Activated naive CD8-positive, alpha-beta T cell treated with anti-CD3 and anti-CD28 coated beads for 36 hours (primary cell): ENCODE measurements at places on chromosomes 5 and 9. TPM values are rescaled to one million over a fixed set of nuclear protein-coding genes. Genes with fewer than 3 reads are reported as not detected.

- no peak overlapping the region for H3K27ac ChIP-seq
- DNase-seq = no peak
- no peaks in the 10 kb centered on the region for H3K36me3 ChIP-seq
- no peak overlapping the region for H3K4me3 ChIP-seq
Measured at GRCh38 chr9:114061292-114061691, 16.8 kb downstream of the AMBP start.

The TUSC1 gene
- total RNA-seq = 0.14 TPM

GRCh38 chr5:120615967-120616645 is 152.0 kb downstream of the PRR16 start:
- no peaks in the 10 kb centered on the region for H3K27me3 ChIP-seq
- no peaks in the 10 kb centered on the region for H3K4me1 ChIP-seq
- DNase-seq = no peak
- no peak overlapping the region for H3K4me3 ChIP-seq
- H3K36me3 ChIP-seq = no peaks in the 10 kb centered on the region

The FGD3 gene
- 41.5 TPM for total RNA-seq

DNA sequence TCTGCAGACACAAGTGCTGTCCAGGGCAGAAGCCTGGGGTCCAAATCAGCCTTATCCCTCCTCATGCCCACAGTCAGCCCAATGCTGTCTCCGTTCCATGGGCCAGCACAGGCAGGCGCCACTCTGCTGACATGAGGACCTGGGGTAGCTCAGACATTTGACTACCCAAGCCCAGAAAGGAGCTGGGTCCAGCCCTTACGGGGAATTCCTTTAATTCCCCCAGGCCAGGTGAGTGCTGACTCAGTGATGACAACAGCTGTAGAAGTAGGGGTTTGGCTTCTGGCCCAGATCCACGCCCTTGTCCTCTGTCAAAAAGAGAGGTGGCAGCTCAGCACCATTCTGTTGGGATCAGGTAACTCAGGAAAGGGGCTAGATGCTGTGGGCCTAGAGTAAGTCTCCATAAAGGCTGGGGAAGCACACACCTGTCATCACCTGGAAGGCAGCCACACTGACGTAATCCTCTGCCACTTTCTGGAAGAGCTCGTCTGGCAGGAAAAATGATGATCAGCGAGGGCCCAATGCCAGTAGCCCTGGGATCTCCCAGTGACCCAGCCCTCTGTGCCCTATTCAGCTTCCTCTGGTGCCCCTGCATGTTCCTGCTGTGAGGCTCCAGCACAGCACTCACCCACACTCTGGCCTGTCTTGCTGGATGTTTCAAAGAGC is 1.9 kb downstream of the RAB24 start:
- H3K27me3 ChIP-seq = no peaks in the 10 kb centered on the region
- peak overlapping the region; percentile 84 for H3K27ac ChIP-seq
- H3K4me3 ChIP-seq = peak overlapping the region; percentile 93

- no peak for DNase-seq
- no peak overlapping the region for H3K27ac ChIP-seq
- H3K36me3 ChIP-seq = no peaks in the 10 kb centered on the region
- H3K27me3 ChIP-seq = peaks cover 8% of the 10 kb centered on the region
- peaks cover 5% of the 10 kb centered on the region for H3K4me1 ChIP-seq
Measured at GRCh38 chr9:85216601-85217000, 525.2 kb downstream of the AGTPBP1 start.

The CDKN2B gene
- not detected for total RNA-seq

GRCh38 chr5:31049461-31049860 is 144.0 kb upstream of the CDH6 start:
- DNase-seq = no peak
- H3K27me3 ChIP-seq = no peaks in the 10 kb centered on the region
- H3K4me3 ChIP-seq = no peak overlapping the region
- no peaks in the 10 kb centered on the region for H3K36me3 ChIP-seq

DNA sequence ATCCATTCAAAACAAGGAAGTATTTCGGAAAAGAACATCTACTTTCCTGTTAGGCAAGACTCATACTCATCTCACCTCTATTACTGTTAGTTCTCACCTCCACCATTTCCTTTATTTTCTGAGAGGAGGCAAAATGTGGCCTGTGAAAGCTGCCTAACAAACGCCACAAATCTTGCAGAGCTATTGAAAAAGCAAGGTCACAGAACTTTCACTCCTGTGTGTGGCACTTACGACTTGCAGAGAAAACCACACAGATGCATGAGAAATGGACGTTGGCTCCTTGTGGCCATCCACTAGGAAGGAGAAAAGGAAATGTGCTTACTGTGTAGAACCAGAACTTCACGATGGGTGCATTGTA is 195.8 kb upstream of the KLF9 start:
- H3K4me1 ChIP-seq = peaks cover 6% of the 10 kb centered on the region
- peaks cover 4% of the 10 kb centered on the region for H3K27me3 ChIP-seq
- no peaks in the 10 kb centered on the region for H3K36me3 ChIP-seq
- DNase-seq = no peak

GRCh38 chr9:130659699-130660248 is 4.6 kb upstream of the PRDM12 start:
- no peak for DNase-seq
- H3K4me3 ChIP-seq = peak overlapping the region; percentile 48
- no peak overlapping the region for H3K27ac ChIP-seq
- no peaks in the 10 kb centered on the region for H3K36me3 ChIP-seq
- peaks cover 86% of the 10 kb centered on the region for H3K27me3 ChIP-seq

The SGCD gene
- not detected for total RNA-seq

DNA sequence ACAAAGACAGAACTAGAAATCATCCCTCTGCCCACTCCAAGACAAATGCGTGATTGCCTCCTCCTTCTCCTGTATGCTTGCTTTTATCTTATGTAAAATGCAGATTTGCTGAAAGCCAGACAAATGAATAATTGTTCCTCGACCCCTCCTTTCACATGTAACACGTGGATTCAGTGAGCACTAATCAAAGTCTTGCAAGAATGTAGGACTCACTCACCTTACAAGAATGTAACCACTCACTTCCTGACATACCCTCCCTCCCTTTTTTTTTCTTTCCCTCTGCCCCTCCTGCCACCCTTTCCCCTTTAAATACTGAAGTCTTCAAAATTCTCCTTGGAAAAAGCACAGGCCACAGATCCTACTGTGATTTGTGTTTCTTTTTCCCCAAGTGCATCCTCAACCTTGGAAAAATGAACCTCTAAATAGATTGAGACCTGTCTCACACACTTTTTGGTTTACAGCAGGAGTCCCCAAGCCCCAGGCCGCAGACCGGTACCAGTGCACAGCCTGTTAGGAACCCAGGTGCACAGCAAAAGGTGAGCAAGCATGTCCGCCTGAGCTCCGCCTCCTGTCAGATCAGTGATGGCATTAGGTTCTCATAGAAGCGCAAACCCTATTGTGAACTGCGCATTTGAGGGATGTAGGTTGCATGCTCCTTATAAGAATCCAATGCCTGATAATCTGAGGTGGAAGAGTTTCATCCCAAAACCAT is 29.4 kb upstream of the HSD17B3 start:
- no peak for DNase-seq
- H3K4me1 ChIP-seq = no peaks in the 10 kb centered on the region
- no peak overlapping the region for H3K27ac ChIP-seq
- peaks cover 1% of the 10 kb centered on the region for H3K36me3 ChIP-seq
- no peaks in the 10 kb centered on the region for H3K27me3 ChIP-seq

DNA sequence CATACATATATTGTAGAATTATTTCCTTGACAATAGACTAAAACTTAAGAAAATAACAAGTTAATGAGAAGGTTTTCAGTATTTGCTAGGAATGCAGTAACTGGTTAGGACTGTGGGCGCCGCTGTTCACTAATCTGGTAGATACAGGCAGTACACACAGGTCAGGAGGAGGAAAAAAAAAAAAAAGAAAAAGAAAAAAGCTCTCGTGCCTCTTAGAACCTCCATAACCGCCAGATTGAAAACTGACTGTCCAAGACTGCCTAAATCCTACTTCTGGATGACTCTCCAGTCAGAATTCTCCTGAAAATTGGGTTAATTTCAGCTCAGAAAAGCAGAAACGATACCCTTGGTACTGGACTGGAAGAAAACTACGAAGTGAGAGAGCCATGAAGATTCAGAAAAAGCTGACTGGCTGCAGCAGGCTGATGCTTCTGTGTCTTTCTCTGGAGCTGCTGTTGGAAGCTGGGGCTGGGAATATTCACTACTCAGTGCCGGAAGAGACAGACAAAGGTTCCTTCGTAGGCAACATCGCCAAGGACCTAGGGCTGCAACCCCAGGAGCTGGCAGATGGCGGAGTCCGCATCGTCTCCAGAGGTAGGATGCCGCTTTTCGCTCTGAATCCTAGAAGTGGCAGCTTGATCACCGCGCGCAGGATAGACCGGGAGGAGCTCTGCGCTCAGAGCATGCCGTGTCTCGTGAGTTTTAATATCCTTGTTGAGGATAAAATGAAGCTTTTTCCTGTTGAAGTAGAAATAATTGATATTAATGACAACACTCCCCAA is at the start of gene PCDHGA1:
TSS of gene PCDHGA1 (plus strand) at position 216 of the 782 bp plus-strand sequence.
- H3K27ac ChIP-seq = no peak within 1 kb of the TSS
- no peak within 1 kb of the TSS for H3K4me3 ChIP-seq
- no peak for DNase-seq
- H3K4me1 ChIP-seq = peaks cover 6% of the 10 kb centered on the region
- H3K36me3 ChIP-seq = peaks cover 32% of the 10 kb centered on the region

DNA sequence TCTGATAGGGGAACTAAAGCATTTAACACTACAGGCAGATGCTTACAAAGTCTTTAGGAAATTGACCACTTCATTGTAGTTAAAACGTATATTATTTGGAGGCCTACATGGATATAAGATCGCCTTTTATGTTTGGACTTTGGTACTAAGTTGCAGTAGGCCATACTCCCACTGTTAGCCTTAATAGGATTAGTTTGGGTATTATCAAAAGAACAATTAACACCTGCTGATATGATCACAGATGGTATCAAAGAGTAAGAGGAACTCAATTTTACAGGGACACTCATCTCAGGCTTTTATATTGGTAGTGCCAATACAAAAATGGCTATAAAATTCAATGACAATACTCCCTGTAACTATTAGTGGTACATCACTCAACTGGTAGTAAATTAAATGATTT is 1183.0 kb downstream of the MAT2B start:
- H3K27me3 ChIP-seq = no peaks in the 10 kb centered on the region
- no peak overlapping the region for H3K4me3 ChIP-seq
- no peak overlapping the region for H3K27ac ChIP-seq
- DNase-seq = no peak

The RHOBTB3 gene
- 0.52 TPM for total RNA-seq

The PKD2L2 gene
- total RNA-seq = not detected

DNA sequence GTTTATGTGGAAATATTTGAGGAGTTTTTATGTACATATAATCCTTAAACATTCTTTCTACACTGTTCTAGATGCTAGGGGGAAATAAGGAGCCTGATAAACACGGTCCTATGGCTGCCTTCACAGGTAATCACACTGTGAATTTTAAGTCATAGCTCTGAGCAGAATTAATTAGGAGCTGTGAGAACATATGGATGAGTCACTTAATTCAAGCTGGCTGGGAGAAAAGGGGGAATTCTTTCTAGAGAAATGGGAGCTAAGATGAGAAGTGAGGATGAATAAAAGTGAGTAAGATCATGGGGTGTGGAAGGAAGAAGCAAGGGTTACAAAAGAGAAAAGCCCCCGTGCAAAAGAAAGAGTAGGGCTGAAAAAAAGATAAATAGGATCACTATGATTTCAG is 290.8 kb downstream of the DNAH5 start:
- DNase-seq = no peak
- H3K4me3 ChIP-seq = no peak overlapping the region
- no peaks in the 10 kb centered on the region for H3K27me3 ChIP-seq
- no peaks in the 10 kb centered on the region for H3K36me3 ChIP-seq

DNA sequence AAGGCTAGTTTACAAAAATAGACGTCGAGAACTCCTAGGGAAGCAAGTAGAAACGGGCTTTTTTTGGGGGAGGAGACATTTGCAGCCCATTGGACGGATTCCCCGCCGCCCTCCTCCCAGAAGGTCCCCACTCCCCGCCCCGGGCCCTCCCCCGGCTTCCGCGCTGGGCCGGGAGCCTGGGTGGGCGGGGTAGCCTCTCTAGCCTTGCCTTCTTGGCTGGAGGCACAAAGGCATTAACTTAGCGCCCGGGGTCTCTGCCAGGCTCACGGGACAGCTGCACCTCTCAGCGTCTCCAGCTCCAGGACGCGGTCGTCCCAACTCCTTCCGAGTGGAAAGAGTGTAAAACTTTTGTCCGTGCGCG is at the start of gene DMRTA1:
TSS of gene DMRTA1 (plus strand) at position 236 of the 361 bp plus-strand sequence. CDS start 242 bp downstream, outside the sequence.
- DNase-seq = peak; percentile 15
- H3K36me3 ChIP-seq = no peaks in the 10 kb centered on the region
- peaks cover 4% of the 10 kb centered on the region for H3K4me1 ChIP-seq
- no peak within 1 kb of the TSS for H3K27ac ChIP-seq

- no peaks in the 10 kb centered on the region for H3K36me3 ChIP-seq
- H3K27ac ChIP-seq = no peak overlapping the region
- no peak overlapping the region for H3K4me3 ChIP-seq
- peaks cover 2% of the 10 kb centered on the region for H3K4me1 ChIP-seq
- DNase-seq = peak; percentile 76
Measured at GRCh38 chr5:1140171-1140817, 28.4 kb upstream of the SLC12A7 start.

GRCh38 chr9:135139366-135139959 is 52.0 kb downstream of the OLFM1 start:
- no peaks in the 10 kb centered on the region for H3K4me1 ChIP-seq
- no peak overlapping the region for H3K27ac ChIP-seq
- H3K36me3 ChIP-seq = no peaks in the 10 kb centered on the region
- no peak for DNase-seq
- H3K4me3 ChIP-seq = no peak overlapping the region

GRCh38 chr5:142400415-142400814 is 75.6 kb upstream of the SPRY4 start:
- H3K27ac ChIP-seq = no peak overlapping the region
- H3K4me1 ChIP-seq = no peaks in the 10 kb centered on the region
- H3K4me3 ChIP-seq = no peak overlapping the region

DNA sequence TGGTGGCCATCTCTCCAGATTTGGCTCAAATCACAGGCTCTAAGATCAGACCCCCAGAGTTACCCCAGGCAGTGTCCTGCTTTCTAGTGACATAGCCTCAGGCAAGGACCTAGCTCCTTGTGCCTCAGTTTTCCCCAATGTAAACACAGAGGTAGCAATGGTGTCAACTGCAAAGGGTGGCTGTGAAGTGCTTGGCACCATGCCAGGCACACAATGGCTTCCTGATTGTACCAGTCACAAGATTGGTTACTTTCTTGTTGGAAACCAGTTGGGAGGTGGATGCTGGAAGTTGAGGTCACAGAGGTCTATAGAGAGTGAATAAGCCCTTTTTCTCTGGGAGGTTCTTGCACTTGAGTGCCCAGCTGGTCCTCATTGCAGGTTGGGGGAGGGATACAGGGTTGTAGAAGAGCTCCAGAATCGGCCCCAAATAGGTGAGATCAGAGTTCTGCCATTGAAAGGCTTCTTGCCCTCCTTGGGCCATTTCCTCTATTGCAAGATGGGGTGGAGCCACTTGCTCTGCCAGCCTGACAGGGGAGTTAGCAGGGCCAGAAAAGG is 2.3 kb downstream of the STKLD1 start:
- no peak for DNase-seq
- no peak overlapping the region for H3K27ac ChIP-seq
- H3K27me3 ChIP-seq = peaks cover 3% of the 10 kb centered on the region
- H3K4me1 ChIP-seq = peaks cover 6% of the 10 kb centered on the region
